ENCODE measurements at places on chromosomes 12 and 14.

- DNase-seq = no peak
Observed at GRCh38 chr12:13128291-13128965, 25.0 kb upstream of the GSG1 start.

DNA sequence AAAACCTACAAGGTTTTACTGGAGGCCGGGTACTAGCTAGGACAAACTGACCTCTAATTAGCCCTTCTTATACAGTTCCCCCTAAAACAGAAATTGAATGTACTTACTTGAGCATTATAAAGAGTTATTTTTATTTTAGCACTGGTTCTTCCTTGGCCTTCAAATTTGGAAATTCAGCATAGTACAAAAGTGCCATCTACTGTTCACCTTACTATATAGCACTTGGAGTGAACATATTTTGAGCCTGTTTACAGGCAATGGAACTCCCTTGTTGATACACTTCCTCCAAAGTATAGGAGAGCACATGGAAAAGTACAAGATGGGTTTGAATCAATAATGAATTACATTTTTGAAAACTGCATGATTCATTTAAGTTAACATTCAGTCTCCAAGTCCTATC lies 3.9 kb upstream of the POC1B start:
- DNase-seq = peak; percentile 48

GRCh38 chr14:72902801-72903530 lies 9.1 kb upstream of the DPF3 start:
- no peak for DNase-seq

GRCh38 chr12:20426191-20426590 lies 57.9 kb downstream of the PDE3A start:
- no peak for DNase-seq

DNA sequence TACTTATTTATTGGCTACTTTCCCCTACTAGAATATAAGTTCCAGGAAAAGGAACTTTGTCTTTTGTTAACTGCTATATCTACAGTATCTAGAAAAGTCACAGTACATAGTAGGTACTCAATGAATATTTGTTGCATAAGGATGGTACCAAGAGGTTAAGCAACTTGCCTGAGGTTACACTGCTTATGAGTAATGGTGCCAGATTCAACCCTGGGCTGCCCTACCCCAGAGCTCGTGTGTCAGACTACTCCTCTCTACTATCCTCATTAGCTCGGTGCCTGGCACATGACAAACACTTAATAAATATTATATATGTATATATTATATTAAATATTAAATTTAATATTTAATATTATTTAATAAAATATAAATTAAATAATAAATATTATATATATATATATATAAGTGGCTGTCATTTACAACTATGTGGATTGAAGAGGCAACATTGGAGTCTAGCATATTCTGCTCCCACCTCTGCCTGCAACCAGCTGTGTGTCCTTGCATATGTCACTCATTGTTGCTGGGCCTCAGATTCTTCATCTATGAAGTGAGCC lies 25.4 kb downstream of the UTP20 start:
- no peak for DNase-seq

- DNase-seq = no peak
Observed at GRCh38 chr14:101418601-101419000, 142.7 kb upstream of the DIO3 start.

- no peak for DNase-seq
Observed at GRCh38 chr12:91663310-91663709, 480.7 kb upstream of the DCN start.

DNA sequence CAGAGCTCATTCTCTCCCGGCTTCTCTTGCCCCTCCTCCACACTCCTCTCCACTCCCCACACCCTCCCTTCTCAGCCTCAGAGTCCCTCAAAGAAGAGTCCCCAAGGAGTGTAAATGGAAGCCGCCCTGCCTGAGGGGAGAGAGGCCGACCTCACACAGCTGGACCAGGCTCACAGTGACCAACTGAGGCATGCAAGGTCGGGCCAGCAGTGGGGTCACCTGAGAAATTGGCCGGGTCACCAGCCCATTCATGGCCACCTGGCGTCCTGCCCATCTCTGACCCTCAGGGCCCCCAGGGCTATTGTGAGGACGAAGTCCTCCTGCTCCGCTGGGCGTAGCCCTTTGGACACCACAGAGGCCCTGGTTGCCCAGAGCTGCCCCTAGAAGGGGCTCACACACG lies 49.5 kb upstream of the NUAK1 start:
- no peak for DNase-seq

- DNase-seq = no peak
Observed at GRCh38 chr14:105056303-105056831, 8.9 kb downstream of the GPR132 start.

- no peak for DNase-seq
Observed at GRCh38 chr12:50971946-50972345, 19.6 kb downstream of the HIGD1C start.

- no peak for DNase-seq
Observed at GRCh38 chr12:42090899-42091298, 53.8 kb downstream of the GXYLT1 start.

GRCh38 chr14:42628602-42629001 lies 1021.9 kb downstream of the LRFN5 start:
- DNase-seq = no peak

GRCh38 chr12:31796270-31796951 lies 67.6 kb upstream of the AMN1 start:
- no peak for DNase-seq

DNA sequence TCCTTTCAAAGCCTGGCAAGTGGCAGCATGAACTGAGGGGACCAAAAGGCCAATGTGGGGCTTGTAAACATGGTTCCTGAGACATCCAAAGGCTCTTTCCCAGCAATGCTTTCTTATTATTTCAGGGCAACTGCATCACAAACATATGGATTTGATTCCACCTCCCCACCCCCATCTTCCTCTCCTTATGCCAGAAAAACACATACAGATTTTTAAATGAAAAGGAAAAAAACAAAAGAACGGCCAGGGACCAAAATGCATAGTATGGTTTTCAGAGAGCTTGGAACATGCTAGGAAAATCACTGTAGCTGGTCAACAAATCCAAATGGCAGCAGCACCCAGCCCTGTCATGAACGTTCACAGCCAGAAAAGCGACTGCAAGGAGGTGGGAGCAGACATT lies 167.6 kb downstream of the ANO2 start:
- DNase-seq = no peak

GRCh38 chr14:65438266-65438933 lies 25.9 kb downstream of the FUT8 start:
- no peak for DNase-seq

DNA sequence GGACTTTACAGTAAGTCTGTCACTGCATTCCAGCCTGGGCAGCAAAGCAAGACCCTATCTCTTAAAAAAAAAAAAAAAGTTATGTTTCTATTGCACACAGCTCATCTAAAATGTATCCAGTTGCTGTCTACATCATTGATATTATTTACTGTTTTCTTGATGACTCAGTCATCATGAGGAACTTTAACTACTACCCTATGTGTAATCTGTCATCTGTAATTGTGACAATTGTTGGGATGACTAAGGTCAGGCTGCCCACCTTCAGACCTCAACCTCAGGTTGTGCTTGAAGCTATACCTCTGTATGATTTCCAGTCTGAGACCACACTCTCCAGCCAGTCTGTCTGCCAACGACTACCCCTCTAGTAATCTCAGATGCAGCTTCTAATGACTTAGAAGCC lies 15.3 kb downstream of the PPP1R13B start:
- DNase-seq = no peak

DNA sequence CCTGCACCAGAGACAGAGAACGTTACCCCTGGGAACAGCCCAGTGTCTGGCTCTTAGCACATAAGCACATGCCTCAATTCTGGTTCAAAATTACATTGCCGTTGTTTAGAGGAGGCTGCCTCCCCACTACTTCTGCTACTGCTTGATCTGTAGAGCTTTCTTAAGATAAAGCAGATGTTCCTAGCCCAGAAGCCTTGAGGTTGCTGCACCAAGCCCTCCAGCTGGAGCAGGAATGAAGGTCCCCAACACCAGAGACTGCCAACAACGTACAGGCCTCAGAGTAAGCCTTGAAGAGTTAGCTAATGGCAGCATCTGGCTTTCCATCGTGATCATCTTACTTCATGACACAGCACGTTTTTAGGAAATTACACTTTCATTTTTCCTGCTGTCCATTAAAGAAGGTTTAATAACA lies 34.7 kb upstream of the AMIGO2 start:
- DNase-seq = no peak

DNA sequence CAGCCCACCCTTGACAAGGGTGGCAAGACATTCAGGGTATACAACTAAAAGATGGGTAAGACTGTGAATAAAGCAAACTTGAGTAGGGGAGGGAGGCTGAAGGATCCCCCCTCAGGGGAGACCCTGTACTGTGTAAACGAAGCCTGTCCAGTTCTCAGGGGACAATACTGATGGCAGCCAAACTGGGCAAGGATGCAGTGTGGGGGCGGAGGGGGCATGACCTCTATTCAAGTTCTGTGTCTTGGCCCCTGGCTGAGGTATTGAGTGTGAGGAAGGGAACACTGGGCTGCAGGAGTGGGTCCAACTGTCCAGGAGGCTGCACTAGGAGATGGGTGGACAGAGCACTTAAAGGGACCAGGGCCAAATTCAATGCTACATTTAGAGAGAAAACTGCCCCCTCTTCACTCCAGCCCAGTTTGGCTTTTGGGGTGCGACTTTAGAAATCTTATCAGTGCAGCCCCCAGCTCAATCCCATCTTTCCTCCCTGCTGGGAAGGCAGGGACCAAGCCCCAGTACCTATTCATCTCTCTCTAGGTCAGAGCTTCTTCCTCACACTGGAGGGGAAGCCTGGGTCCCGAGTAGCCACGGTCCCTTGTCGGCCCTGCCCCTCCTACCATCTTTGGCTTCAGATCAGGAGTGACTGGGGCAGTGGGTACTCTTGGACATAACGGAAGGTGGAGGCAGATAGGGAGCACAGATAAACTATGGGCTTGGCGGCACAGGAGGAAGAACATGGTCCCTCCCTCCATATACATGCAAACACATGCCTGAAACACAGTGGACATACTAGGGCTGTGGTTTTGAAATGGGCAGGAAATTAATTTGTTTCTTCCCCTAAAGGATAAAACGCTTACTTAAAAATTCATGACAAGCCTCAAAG lies 11.8 kb downstream of the SLC39A5 start:
- no peak for DNase-seq

DNA sequence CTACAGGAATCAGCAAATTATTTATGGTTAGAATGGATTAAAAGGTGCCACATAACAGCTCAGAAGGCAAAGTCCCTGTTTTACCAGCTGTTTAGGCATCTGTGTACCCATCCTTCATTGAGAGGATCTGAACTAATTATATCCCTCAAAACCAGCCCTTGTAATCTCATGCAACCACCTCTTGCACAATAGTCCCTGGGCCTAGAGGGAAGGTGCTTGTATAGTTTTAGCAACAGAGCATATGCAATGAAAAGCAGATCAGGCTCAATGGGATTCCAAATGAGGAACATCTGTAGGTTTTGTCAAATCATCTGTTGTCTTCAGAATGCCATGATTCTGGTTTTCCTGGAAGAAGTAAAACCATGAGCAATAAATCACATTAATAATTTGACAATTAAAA lies 26.0 kb upstream of the GLIPR1L2 start:
- no peak for DNase-seq

DNA sequence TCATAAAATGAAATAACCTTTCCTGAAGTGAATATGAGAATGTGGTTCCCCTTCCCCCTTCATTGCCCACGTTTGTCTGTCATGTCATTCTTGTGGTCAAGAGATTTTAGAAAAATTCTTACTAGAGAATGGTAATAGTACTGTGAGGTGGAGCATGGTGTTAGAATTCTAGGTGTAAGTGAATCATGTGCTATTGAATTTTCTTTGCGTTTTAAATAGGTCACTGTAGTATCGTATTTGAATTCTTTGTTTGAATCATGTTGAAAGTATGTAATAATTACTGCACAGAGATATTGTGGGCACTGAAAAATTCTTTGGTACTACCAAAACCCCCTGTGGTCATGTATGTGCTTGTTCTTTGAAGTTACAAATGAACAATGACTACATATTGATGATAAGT lies 49.9 kb downstream of the FUT8 start:
- DNase-seq = peak; percentile 89

DNA sequence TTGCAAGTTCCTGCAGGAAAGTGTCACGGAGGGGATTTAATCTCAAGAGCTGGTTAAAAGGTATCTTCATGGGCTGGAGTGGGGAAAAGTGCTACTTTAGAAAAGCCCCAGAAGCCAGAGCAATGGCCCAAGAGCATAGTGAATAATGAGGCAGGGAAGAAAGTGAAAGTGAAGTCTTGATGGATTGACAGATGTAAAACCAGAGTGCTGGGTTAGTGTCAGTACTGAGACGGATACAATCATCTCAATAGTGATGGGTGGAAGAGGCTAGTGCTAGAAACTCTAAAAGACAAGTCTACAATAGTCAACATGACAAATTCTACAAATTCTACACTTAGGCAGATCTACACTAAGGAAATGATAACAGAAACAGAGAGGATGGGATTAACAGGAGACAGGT lies 68.1 kb downstream of the CIT start:
- DNase-seq = peak; percentile 15

DNA sequence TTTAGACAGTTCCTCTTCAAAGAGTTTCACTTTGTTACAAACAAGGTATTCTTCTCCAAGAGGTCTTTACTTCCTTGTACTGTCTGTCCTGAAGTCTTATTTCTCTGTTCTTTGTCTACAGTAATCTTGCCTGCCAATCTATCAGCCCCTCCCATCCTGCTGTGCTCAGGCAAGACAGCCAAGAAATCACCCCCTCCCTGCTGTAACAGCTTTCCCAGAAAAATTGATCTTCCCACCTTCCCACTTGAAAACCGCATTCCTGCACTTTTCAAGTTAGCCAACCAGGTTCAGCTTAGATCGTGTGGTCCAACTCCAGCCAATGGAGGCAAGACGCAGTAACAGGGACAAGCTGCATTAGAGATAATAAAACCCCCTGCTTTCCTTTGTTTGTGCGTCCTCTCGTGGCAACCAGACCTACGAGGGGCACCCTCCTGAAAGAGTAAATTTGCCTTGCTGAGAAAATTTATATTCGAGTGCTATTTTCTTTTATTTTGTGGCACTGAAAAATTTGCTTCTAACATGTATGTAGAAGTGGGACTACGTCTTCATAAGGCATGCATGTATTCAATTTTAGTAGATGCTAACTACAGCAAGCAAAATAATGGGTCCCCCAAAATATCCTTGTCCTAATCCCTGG lies 46.5 kb upstream of the ESR2 start:
- DNase-seq = no peak

GRCh38 chr12:108147279-108147678 lies 18.2 kb downstream of the WSCD2 start:
- DNase-seq = no peak

Measured in GM12865 (cell line).